ENCODE measurements at places on chromosomes 2 and 18. TPM values are rescaled to one million over a fixed set of nuclear protein-coding genes. Genes with fewer than 3 reads are reported as not detected.

DNA sequence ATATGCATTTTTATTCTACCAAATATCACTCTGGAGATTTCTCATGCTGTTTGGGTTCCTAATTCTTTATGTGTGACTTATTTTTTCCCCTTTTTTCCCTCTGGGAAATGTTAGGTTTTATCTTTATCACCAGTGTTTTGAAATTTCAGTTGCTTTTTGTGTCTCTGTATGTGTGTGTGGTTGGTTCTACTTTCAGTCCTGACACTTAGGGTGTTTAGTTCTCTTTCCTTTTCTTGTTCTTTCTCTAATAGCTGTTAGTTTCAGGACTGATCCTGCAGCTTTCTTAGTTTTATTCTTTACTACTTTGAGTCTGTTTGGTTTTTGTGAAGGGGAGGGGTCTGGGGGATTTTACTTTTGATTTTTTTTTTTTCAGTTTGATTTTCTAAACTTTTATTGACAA lies 23.1 kb downstream of the PPM1B start:
- no peak for DNase-seq

- DNase-seq: no peak
Observed at GRCh38 chr18:74899554-74899953, 301.9 kb downstream of the ZNF407 start.

- no peak for DNase-seq
Observed at GRCh38 chr2:70514612-70515055, 39.0 kb downstream of the TGFA start.

DNA sequence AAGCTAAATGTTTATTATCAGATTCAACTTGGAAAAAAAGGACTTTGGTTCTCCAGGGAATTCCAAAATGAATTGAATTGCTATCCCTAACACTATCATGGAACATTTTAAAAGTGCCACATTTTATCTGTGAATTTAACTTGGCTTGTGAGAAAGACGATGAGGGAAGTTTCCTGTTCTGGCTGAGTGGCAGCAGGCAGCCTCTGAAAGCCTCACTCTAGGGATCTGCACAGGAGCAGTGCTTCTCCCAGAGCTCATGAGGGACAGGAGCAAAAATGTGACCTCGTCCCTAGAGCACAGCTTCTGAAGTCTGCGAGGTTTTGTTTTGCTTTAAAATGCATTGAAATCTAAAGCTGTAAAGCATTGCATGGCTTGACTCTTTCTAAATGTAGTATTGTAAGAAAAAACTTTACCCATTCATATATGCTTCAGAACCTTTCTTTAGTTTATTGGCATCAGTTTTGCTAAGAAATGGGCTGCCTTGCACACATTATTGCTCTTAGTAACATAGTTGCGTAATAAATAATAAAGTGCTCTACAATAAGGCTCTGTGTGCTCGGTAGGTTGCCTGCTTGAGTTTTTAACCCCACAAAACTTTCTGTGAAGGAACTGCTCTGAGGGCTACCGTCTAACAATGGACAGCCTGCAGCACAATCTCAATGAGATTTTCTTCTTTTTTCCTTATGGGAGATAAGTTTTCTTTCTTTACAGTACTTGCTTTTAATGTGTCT lies 136.2 kb upstream of the CDCA7 start:
- DNase-seq: no peak

Gene AMER3
- not detected for total RNA-seq

Gene CYP26B1
- total RNA-seq: 0.44 TPM

Gene HOXD8
- total RNA-seq: 14.2 TPM

Gene CLASP1
- total RNA-seq: 76.8 TPM
